ENCODE measurements at places on chromosomes 1 and 21.
A peak's percentile ranks its signal among the peaks of the same experiment; 100 is the strongest.

- no peak for DNase-seq
Observed at GRCh38 chr1:183583466-183583865, 6.8 kb downstream of the NCF2 start.

GRCh38 chr1:87935130-87935529 lies 606.5 kb downstream of the LMO4 start:
- DNase-seq = no peak

GRCh38 chr1:202162418-202163280 lies 2.2 kb upstream of the PTPN7 start:
- DNase-seq = no peak

DNA sequence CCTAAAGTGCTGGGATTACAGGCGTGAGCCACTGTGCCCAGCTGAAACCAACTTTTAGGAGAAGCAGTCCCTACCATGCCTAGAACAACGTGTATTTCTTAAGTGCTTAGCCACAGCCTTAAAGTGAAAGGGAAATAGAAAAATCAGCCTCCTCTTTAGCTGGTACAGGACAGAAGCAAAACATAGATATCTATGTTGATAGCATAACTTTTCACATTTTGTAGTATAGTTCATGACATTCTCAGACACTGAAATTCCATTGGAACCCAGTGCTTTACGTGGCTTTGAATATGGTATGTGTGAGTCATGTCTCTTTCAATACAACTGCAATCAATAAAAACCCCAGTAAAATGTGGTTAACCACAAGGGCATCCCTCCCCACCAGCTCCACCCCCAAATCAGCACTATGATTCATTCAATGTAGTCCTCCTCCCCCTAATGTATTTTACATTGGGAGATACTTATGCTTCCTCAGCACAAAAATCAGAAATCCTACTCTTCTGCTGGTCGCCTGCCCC lies 32.1 kb downstream of the TGFB2 start:
- DNase-seq = peak; percentile 11

GRCh38 chr1:65963156-65963888 lies 170.6 kb downstream of the PDE4B start:
- DNase-seq = no peak

GRCh38 chr1:13911697-13912619 lies 212.0 kb downstream of the PRDM2 start:
- no peak for DNase-seq

DNA sequence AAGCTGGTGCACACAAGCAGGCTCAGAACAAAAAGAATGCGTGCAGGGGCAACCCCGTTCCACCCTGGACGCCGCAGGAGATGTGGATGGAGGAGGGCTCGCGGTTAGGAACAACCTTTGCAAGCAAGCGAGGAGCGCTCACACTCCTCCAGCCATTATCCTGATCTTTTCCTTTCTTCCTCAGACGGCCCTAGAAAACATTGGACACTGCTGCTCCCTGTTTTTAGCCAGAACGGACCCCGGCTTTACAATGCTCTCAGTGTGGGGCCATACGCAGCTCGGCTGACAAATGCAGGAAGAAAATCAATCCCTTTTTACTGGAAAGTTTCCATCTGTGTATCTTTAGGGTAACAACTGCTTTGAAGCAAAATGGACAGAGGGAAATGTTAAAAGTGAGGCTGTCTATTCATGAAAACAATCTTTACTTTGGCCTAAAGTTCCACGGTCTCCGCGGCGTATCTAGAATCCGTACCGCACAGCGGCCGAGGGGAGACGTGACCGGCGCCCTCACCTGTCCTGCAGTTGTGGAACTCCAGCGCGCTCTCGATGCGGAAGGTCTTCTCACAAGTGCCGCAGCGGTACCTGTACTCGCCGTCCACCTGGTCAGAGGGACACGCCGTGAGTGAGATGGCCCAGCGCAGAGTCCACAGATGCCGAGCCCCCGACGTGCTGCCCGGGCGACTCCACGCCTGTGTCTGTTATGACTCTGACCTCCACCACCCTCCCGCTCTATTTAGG lies 44.0 kb downstream of the PRDM15 start:
- DNase-seq = no peak

DNA sequence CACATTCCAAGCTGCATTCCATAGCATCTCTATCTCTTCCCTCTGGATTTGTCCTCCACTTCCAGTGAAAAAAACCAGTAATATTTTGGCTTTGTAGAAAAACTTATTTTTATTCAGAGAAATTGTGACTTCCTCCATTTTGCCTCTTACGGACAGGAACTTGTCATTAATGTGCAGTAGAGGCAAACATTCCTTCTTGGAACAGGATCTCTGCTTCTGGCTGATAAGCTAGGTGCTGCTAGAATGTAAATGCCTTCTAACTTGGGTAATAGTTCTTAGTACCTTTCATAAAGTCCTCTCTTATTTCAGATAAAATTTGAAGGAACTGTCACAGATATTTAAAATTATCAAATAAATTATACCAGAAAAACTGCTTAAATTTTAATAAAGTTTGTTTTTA lies 707.8 kb downstream of the USP25 start:
- DNase-seq = no peak

GRCh38 chr1:167289966-167290365 lies 69.3 kb downstream of the POU2F1 start:
- no peak for DNase-seq

DNA sequence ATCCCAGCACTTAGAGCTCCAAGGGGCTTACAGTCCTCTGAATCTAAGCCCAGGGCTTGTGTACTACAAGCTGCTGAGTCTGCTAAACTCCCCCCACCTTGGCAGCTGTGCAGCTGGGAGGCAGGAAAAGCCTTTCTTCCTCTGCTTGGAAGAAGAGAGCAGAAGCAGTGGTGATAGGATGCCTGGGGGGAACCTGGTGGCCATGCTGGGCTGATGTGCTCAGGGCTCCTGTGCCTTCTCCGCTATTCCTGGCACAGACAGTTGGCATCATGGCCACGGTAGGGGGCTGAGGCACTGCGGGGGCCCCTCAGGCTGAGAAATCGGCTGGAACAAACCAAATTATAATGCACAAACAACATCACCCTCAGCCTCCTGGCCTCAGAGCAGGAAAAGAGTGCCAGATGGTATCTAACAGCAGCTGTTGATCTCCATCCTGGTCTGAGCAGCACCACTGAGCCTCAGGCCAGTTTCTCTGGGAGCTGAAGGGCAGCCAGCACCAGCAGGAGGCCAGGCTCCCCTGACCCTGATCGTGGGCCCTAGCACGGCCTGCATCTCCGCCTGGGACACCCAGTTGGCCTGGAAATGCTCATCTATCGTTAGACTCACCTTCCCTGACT lies 35.8 kb downstream of the ECE1 start:
- DNase-seq = no peak

GRCh38 chr1:228982637-228983036 lies 247.4 kb downstream of the RHOU start:
- no peak for DNase-seq

DNA sequence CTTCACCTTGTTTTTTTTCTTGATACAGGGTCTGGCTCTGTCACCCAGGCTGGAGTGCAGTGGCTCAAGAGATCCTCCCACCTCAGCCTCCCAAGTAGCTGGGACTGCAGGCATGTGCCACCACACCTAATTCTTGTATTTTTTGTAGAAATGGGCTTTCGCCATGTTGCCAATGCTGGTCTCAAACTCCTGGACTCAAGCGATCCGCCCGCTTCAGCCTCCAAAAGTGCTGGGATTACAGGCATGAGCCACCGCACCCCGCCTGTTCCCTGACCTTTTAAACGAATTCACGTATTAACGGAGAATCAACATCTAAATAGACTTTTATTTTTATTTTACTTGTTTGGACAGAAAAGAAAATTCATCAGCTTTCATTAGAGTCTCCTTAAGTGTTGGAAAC lies 104.8 kb downstream of the PGBD5 start:
- no peak for DNase-seq

GRCh38 chr1:155081472-155082300 lies 3.0 kb downstream of the EFNA3 start:
- DNase-seq = no peak

GRCh38 chr1:4140241-4140640 lies 240.2 kb upstream of the C1orf174 start:
- DNase-seq = no peak

DNA sequence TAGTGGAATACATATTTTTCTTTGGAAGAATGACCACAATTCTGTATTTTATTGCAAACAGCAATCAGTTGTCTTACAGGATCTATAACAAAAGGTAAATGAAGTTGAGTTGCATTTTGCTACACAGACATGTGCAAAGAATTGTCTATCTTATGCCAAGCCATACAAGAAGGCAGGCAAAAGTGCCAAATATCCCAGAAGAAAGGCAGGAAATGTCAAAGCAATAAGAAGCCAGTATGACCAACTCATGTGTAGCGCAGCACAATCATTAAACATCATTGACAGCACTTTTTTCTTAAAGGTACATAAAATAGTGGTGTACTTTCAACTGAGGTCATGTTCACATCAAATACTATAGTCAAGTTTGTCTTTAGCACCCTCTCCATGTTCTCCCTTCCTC lies 42.7 kb downstream of the NIBAN1 start:
- no peak for DNase-seq

DNA sequence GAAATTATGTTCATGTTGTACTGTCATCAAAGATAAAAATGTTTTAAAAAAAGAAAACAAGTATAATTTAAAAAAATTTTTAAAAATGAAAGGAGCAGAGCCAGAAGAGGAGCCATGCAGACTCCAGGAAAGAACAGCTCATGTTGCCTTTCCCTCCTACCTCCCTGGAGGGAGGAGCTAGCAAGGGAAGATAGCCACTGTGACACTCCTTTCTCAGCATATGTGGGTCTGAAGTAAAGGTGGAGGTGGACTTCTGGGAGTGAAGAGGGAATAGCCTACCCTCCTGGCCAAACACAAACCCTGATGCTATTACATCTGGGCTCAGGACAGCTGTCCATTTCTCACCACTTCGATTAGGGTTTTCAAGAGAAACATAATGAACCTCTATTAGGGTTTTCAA lies 54.2 kb downstream of the SLC2A1 start:
- no peak for DNase-seq

- no peak for DNase-seq
Observed at GRCh38 chr1:29343908-29344307, 107.6 kb downstream of the PTPRU start.

DNA sequence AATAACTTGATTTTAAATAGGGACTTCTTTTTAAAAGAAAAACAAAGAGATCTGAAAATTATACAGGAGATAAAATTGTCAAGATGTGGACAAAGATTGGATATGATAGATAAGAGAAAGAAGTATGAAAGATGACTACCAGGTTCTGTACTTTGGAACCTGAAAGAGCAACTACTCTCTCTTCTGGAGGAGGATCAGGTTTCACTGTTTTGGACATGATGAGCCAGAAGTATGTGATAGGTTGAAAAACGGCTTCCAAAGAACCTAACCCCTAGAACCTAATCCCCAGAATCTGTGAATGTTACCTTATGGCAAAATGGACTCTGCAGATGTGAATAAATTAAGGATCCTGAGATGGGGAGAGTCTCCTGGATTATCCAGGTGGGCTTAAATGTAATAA lies 26.2 kb downstream of the RSBN1 start:
- DNase-seq = no peak

- no peak for DNase-seq
Observed at GRCh38 chr1:9505143-9505542, 34.1 kb upstream of the SLC25A33 start.

GRCh38 chr1:157833145-157833544 lies 8.5 kb downstream of the CD5L start:
- no peak for DNase-seq

DNA sequence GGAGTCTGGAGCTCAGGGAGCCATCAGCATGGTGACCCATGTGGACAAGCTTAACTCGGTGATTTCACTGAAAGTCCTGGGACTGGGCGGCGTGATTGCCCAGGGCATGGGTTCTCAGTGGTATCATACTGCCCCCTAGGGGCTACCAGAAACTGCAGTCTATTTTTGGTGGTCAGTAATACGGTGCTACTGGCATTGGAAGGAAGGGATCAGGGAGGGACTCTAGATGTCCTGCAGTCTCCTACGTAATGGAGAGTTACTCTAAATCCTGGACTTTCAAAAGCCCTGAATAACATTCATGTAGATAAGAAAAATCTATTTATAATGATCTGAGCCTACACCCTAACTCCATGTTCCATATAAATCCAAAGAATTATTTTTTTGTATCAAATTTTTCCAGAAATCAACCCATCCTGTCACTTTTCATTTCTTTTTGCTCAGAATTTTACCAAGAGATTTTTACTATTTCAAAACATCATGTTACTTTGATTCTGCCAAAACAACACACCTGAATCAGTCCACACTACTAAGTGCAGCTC lies 37.3 kb downstream of the PABPC4 start:
- DNase-seq = no peak

GRCh38 chr1:116740746-116741145 lies 13.5 kb upstream of the CD2 start:
- DNase-seq = no peak

DNA sequence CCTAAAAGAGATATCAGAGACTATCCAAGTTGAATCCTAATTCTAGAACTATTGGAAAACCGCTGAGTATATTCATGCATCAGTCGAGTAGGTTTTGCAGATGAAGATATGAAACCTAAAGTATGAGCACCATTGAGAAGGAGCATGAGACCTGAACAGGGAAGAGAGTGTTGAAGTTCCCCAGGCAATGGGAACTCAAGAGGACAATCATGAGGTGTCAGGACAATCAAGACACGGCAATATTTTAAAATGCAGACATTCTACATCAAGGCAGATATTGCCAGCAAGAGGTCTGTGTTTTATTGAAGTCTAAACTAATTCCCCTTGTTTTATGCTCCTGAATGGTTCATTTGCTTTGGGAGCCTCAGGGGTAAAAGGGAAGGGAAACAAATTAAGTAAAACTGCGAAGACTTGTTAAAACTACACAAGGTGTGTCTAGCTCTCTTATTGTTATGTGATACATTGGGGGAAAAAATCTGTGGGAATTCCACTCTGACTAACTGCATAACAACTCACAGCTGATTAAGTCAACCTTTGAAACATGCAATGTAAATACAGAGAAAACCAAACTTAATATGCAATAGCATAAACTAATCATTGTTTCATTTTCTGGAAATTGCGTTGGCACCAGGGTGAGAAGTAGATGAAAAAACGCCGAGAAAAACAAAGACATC lies 347.9 kb upstream of the ADGRL2 start:
- no peak for DNase-seq

- no peak for DNase-seq
Observed at GRCh38 chr1:84406346-84406861, 8.1 kb downstream of the DNASE2B start.

DNA sequence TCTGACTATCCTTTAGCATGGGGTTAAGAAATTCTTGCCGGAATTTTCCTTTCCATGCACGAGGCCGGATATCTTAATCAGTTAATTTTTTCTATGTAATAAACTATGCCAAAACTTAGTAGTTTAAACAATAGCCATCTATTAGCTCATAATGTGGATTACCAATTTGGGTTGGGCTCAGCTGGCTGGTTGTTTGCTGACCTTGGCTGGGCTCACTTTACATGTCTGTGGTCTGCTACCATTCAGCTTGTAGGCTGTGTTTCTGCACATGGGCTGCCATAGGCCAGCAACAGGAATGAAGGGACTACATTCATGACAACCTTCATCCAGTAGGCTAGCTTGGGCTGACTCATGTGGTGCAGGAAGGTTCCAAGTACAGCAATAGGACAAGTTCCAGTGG lies 56.0 kb upstream of the NTPCR start:
- no peak for DNase-seq

- no peak for DNase-seq
Observed at GRCh38 chr1:10046356-10047085, 13.8 kb downstream of the UBE4B start.

GRCh38 chr1:10402729-10403274 lies 3.9 kb downstream of the PGD start:
- no peak for DNase-seq

Data from stimulated activated CD8-positive, alpha-beta memory T cell treated with anti-CD3 and anti-CD28 coated beads, Interleukin-4, amount 100 ng/mL, for 4 hours (primary cell).